Colonic mucosa (tissue), 4 donors: ENCODE measurements at places on chromosomes 5 and 9. TPM values are rescaled to one million over a fixed set of nuclear protein-coding genes. Genes with fewer than 3 reads are reported as not detected.

The C9orf153 gene
- total RNA-seq: not detected

The HACD4 gene
- total RNA-seq: 2.5 TPM

The LHFPL2 gene
- 39.2 TPM for total RNA-seq

The SLC36A3 gene
- not detected for total RNA-seq

The KIF20A gene
- 10.4 TPM for total RNA-seq

The COL23A1 gene
- 0.37 TPM for total RNA-seq

The ADAMTS2 gene
- 2.9 TPM for total RNA-seq

The RORB gene
- total RNA-seq: 0.15 TPM

The HTR1A gene
- not detected for total RNA-seq

The TEX48 gene
- total RNA-seq: not detected

The PPP2R2B gene
- 0.93 TPM for total RNA-seq

The NIM1K gene
- total RNA-seq: 0.42 TPM

The TRIM7 gene
- total RNA-seq: 8.7 TPM

The ENHO gene
- 1.3 TPM for total RNA-seq

The PAPPA gene
- total RNA-seq: 0.99 TPM

The GABRB2 gene
- total RNA-seq: 4.2 TPM

The UNC5A gene
- total RNA-seq: not detected

The SARDH gene
- total RNA-seq: 1.3 TPM

The NTNG2 gene
- total RNA-seq: 0.59 TPM

The ANKRD31 gene
- total RNA-seq: 0.05 TPM

The NUTM2F gene
- not detected for total RNA-seq

The ITK gene
- 2.5 TPM for total RNA-seq

The SECISBP2 gene
- 42.2 TPM for total RNA-seq

The STXBP1 gene
- 15.8 TPM for total RNA-seq

The WNT8A gene
- not detected for total RNA-seq

The EQTN gene
- total RNA-seq: 1.1 TPM

The NMUR2 gene
- not detected for total RNA-seq
